ENCODE measurements at places on chromosomes 16 and 17. TPM values are rescaled to one million over a fixed set of nuclear protein-coding genes. Genes with fewer than 3 reads are reported as not detected.
A peak's percentile ranks its signal among the peaks of the same experiment; 100 is the strongest.

DNA sequence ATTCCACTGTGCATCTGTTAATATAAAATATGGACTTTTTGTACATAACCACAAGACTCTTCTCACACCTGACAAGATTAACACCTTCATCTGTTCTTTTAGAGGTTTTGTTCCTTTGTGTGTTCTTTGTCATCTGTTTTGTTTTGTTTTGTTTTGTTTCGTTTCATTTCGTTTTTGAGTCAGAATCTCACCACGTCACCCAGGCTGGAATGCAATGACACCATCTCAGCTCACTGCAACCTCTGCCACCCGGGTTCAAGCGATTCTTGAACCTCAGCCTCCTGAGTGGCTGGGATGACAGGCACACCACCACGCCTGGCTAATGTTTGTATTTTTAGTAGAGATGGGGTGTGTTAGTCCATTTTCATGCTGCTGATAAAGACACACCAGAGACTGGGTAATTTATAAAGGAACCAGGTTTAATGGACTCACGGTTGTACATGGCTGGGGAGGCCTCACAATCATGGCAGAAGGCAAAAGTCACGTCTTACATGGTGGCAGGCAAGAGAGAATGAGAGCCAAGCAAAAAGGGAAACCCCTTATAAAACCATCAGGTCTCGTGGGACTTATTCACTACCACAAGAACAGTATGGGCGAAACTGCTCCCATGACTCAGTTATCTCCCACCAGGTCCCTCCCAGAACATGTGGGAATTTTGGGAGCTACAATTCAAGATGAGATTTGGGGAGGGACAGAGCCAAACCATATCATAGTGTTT, 22.3 kb downstream of the C16orf90 start:
- no peak for DNase-seq

DNA sequence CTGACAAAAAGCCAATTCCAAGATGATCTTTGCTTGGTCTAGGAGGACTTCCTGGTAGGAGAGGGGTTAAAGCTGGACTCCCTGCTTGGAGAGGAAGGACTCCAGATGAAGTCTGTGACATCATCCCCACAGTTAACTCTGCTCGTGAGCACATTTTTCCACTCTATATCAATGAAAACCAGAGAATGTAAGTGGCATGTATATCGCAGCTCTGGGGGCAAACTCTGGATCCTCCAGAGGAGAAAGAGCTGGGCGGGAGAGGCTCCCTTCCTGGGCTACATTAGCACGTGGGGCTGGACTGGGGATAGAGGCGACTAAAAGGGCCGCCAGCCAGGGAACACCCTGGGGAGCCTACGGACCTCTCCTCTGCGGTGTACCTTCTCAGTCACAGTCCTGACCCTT, 34.1 kb downstream of the HIC1 start:
- DNase-seq = no peak

- DNase-seq = no peak
These were observed 51.3 kb downstream of the ADCY9 start for GRCh38 chr16:4064950-4065352.

DNA sequence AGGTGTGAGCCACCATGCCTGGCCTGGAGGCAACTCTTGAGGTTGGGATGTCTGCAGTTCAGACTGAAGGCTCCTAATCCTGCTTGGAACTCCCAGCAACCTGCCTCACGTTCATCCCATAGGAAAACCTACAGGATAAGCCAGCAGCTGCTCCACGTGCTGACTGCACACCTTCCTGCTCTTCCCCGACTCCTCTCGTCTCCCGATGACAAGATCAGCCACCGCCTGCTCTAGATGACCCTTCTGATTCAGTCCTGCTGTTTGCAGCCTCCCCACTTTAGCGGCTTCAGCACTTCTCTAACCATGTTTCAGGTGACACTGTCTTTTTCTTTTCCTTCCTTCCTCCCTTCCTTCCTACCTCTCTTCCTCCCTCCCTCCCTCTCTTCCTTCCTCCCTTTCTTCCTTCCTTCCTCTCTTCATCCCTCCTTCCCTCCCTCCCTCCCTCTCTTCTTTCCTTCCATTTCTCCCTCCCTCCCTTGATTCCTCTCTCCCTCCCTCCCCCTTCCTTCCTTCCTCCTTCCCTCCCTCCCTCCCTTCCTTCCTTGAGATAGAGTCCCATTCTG, 61.8 kb downstream of the EMP2 start:
- no peak for DNase-seq

RNF112 gene
- polyA plus RNA-seq = 1.4 TPM

DNA sequence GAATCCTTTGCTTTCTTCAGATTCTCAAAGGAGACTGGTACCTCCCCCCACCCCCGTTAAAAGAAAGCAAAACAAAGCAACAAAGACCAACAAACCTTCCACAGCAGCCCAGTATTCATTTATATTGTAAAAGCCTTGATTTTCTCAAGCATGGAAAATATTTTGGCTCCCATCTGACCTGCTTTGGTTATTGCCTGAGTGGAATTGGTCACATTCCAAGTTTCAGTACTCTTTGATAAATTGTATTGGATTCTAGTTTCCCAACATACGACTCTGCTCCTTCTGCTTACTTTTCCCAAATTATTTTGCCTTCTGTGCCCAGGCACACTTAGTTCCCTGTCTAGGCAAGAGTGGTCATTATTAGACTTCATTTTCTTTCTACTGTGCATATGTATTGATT, 1.3 kb downstream of the ABCC11 start:
- DNase-seq = no peak

DNA sequence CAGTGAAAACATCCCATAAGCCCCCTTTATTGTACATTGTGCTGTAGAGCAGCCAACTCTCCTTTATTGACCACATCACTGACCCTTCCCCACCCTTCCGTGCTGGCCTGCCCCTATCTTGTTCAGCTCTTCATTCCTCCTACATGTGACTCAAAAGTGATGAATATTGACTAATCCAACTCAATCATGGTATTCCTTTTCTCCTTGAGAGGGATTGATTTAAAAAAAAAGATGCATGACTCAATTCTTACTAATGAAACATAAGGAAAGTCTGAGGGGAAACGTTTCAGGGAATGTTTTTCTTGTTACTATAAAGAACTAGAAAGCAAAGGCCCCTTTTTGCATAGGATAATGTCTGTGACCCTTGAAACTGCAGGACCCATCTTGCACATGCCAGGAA, 125.2 kb upstream of the SOX9 start:
- DNase-seq = no peak

PPP1R1B gene
- 17.6 TPM for polyA plus RNA-seq

DNA sequence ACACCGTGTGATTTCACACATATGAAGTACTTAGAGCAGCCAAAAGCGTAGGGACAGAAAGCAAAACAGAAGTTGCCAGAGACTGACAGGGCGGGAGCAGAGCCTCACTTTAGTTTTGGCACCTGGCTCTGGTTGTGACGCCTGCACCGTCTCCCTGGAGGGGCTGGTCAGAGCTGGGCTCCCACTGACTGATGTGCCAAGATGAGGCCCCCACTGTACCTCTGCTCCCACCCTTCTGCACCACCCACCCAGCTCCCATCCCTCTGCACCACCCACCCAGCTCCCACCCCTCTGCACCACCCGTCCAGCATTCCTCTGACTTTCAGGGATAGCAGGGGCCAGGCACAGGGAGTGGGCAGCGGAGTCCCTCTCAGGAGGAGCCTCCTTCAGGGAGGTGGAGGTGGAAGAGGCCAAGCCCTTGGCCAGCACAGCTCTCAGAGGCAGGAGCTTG, 3.2 kb upstream of the PRSS21 start:
- DNase-seq = no peak

CPNE7 gene
- 3.7 TPM for polyA plus RNA-seq

- DNase-seq = peak; percentile 12
These were observed 116.6 kb downstream of the ZNF18 start for GRCh38 chr17:11880714-11881113.

GRCh38 chr17:2803971-2804370, 7.7 kb downstream of the RAP1GAP2 start:
- DNase-seq = no peak

- DNase-seq = no peak
These were observed 34.2 kb downstream of the TXNDC11 start for GRCh38 chr16:11708421-11708820.

DNA sequence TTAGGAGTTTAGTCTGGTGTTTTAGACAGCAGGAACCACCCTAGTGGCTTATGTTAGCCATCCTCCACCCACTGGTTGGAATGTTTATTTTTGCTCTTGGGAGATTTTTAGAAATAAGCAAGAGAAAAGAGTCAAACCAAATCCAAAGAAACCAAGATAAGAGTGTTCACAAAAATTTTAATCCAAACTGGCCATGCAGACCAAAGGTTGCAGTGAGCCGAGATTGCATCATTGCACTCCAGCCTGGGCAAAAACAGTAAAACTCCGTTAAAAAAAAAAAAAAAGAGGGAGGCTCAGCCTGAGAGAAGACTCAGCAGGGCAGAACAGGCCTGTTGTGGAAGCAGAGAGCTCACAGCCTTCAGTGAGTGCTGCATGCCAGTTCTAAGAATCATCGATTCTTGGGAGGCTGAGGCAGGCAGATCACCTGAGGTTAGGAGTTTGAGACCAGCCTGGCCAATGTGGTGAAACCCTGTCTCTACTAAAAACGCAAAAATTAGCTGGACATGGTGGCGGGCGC, 12.2 kb upstream of the C16orf54 start:
- DNase-seq = no peak

- DNase-seq = no peak
These were observed 27.0 kb upstream of the DHX8 start for GRCh38 chr17:43456661-43457361.

KCNH4 gene
- polyA plus RNA-seq = 0.04 TPM

GRCh38 chr16:65658787-65659220, 536.9 kb upstream of the CDH11 start:
- DNase-seq = no peak

GRCh38 chr17:65495122-65496055, 66.1 kb downstream of the AXIN2 start:
- DNase-seq = no peak

KIF2B gene
- polyA plus RNA-seq = not detected

- DNase-seq = no peak
These were observed 3.9 kb downstream of the ZNF750 start for GRCh38 chr17:82835766-82836512.

DNA sequence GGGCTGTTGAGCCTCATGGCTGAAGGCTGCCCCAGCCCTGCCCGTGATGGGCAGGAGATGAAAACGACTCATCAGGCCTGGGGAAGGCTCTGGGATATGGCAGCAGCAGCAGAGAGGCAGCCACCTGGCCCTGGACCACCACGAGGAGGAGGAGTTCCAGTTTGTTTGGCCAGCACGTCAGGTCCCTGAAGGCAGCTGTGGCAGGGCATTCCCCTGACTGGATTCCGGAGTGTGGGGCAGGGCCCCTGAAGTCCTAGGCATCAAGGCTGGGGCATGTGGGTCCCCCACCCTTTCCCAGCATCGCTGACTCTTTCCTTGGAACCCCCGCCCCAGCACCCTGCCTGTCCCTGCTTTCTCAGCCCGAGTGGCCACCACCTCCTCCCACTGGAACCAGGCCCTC, 197.4 kb downstream of the ZNF423 start:
- DNase-seq = no peak

GRCh38 chr16:30541502-30542329, 7.1 kb upstream of the ZNF747 start:
- DNase-seq = no peak

PLEKHM1 gene
- polyA plus RNA-seq = 17.0 TPM

- DNase-seq = no peak
These were observed 1165.8 kb upstream of the GOT2 start for GRCh38 chr16:59899940-59900339.

HAS3 gene
- 4.7 TPM for polyA plus RNA-seq

- no peak for DNase-seq
These were observed 11.4 kb upstream of the FADS6 start for GRCh38 chr17:74904687-74905409.

- no peak for DNase-seq
These were observed 97.6 kb downstream of the C16orf78 start for GRCh38 chr16:49471038-49471727.
